ENCODE measurements at places on chromosomes 1 and 21.

GRCh38 chr1:154821083-154821482 is 49.0 kb downstream of the KCNN3 start:
- DNase-seq: no peak

- DNase-seq: no peak
Observed at GRCh38 chr1:86992861-86993260, 78.4 kb downstream of the HS2ST1 start.

DNA sequence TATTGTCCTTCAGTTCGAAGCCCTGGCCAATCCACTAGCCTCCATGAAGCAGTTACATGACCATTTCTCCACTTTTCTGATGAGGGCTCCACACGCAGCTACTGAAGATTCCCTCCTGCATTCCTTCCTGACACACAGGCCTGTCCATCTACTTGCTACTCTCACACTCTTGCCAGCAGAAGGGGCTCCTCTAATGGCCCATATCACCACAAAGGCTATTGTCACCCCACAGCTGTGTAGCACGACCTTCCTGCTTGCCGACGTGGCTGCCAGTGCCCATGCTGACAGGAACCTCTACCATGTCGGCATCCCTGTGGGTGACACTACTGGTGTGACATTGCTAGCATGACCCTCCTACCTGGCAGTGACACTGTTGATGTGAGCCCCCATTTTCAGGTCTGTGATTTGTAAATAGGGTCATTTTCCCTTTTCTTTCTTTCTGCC is 1528.6 kb upstream of the TPTE start:
- DNase-seq: no peak

- no peak for DNase-seq
Observed at GRCh38 chr1:210236840-210237409, 4.3 kb downstream of the SERTAD4 start.

DNA sequence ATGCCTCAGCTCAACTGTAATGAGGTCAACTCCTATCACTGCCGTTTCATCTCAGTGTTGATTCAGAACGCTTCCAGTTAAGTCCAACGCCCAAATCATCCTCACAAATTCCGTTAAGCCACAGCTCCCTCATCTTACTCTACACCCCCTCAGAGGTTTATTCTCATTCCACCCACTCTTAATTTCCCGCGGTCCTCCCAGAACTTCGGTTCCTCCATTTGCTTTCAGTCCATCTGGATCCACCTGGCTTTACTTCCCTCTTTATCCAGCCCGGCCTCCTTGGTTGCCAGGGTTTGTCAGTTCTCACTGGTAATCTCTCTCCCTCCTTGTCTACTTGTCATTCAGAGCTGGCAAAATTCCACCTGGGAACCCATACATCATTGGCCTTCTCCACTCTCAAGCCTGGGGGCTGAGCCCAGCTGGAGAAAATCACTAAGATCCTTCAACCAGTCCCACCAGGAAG is 51.3 kb upstream of the RUNX1 start:
- no peak for DNase-seq

DNA sequence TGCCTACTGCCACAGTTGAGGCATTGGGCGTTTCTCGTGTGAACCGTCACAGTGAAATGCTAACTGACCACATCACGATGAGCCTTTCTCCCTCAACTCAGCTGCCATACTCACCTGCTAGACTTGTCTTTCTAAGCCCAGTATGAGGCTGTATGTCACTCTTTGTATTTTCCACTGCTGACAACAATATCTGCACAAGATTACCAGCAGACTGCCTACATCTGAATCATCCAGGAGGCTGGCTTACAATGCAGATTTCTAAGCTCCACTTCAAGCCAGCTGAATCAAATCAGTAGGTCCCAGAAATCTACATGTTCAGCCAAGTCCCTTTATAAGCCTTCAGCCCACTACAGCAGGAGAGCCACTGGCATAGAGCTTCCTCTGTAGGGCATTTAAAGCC is 355.0 kb upstream of the DUSP10 start:
- no peak for DNase-seq

DNA sequence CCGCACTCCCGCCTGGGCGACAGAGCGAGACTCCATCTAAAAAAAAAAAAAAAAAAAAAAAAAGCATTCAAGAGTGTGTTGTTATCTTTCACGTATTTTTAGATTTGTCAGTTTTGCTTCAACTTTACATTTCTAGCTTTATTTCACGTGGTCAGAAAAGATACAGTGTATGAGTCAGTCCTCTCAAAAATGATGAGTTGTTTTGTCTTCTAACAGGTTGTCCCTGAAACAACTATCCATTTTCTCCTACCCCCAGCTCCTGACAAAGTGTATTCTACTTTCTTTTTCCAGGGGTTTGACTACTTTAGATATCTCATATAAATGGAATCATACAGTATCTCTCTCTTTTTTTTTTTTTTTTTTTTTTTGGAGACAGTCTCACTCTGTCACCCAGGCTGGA is 5.5 kb upstream of the ZNF695 start:
- no peak for DNase-seq

DNA sequence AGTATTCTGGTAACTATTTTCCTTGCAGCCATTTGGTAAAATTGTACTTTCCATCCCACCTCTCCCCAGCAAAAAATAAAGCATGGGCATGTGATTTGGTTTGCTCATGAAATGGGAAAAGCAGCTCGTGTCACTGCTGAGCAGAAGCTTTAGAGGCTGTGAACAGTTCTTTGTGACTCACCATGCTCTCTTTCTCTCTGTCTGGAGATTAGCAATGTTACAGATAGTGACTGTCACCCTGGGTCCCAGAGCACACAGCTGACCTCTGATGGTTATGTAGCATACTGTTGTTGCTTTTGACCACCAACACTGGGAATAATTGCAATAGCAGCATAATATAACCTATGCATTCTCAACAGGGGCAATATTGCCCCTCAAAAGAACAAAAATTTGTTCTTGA is 70.6 kb downstream of the RGS2 start:
- DNase-seq: no peak

- DNase-seq: no peak
Observed at GRCh38 chr21:29334717-29335428, 36.2 kb downstream of the BACH1 start.

DNA sequence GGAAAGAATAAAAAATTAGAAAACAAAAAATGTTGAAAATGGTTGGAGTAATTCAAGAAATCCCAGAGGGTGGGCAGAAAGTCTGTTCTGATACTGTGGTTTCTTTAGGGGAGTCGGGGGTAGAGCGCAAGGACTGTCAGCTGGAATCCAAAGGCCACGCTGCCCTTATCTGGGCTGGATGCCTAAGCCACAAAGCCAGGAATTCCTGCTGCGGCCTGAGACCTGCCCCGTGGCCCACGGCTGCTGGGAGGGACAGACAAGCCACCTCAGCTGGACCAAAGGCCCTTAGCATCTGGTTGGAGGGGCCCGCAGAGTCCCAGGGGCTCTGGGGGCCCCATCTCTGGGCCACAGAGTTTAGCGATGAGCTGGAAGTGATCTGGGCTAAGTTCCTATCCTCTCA is 60.2 kb downstream of the DMRTB1 start:
- no peak for DNase-seq

DNA sequence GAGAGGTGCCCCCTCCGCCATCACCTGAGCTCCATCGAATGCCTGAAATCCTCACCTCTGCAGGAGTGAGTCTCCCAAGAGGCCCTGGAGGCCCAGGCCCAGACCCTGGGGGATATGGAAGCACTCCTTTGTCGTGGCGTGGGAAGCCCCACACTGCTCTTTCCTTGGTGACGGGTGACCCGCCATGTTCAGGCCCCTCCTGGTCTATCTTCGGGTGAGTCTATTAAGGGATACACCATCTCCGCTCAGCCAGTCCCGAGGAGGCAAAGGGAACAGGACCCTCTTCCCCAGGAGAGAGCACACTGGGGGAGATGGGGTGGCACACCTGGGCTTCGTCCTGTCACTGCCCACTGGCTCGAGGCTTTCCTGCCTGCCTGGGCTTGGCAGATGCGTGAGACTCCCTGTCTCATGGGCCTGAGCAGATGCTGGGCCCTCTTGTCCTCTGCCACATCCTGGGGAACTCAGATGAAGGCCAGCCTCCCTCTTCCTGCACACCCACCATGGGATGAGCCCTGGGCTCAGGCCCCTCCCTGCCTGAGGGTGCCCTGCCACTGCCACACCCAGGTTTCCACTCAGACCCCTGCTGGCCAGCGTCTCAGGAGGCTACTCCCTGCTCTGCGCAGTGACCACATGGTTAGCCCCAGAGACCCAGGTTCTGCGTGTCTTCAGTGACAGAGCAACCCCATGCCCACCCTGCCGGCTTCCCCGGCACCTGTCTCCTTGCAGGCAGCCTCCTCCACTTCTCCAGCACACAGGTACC is 3.8 kb upstream of the NPHP4 start:
- no peak for DNase-seq
